Left renal pelvis (tissue), 4 donors: ENCODE measurements at places on chromosomes 6 and 20. TPM values are rescaled to one million over a fixed set of nuclear protein-coding genes. Genes with fewer than 3 reads are reported as not detected.
A peak's percentile ranks its signal among the peaks of the same experiment; 100 is the strongest.

The VAPB gene
- polyA plus RNA-seq: 57.5 TPM

The OR2B6 gene
- 0.26 TPM for polyA plus RNA-seq

The C20orf202 gene
- 0.27 TPM for polyA plus RNA-seq

The TRIM38 gene
- 11.8 TPM for polyA plus RNA-seq

The COL9A1 gene
- 43.2 TPM for polyA plus RNA-seq

DNA sequence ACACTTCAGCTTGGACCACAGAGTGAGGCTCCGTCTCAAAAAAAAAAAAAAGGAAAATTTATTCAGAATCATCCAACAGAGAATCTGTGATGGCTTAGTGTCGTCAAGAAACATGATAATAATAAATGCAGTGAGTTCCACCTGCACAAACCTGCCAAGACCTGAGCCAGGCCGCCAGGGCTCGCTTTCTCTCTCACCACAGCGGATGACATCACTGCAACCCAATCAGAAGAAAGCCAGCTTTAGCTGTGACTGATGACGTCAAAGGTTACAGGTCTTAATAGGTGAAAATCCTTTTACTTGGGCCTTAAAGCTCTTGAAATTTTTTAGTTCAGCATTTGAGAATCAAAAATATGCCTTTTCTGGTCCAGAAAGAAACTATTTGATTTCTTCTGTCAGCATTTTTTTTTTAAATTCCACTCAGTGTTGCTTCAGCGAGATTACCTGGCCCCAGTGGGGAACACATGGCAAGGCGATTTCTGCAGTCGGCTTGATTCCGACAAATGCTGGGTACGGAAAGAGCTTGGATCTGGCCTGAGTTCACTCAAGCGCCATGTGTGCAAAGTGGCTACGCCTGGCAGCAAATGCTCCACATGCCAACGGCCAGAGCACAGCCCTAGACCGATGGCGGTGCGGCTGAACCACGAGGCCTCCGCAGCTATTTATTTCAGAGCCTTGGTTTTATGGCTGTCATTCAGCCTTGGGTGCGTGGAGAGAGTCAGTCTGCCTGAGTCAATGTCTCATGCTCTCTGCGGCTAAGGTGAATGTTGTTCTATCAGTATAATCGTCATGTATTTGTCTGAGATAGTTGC, 105.7 kb upstream of the QKI start:
- no peak for DNase-seq

GRCh38 chr6:140040396-140040795, 665.9 kb upstream of the CITED2 start:
- no peak for DNase-seq

GRCh38 chr6:122804962-122805485, 16.0 kb downstream of the SMPDL3A start:
- DNase-seq: no peak

DNA sequence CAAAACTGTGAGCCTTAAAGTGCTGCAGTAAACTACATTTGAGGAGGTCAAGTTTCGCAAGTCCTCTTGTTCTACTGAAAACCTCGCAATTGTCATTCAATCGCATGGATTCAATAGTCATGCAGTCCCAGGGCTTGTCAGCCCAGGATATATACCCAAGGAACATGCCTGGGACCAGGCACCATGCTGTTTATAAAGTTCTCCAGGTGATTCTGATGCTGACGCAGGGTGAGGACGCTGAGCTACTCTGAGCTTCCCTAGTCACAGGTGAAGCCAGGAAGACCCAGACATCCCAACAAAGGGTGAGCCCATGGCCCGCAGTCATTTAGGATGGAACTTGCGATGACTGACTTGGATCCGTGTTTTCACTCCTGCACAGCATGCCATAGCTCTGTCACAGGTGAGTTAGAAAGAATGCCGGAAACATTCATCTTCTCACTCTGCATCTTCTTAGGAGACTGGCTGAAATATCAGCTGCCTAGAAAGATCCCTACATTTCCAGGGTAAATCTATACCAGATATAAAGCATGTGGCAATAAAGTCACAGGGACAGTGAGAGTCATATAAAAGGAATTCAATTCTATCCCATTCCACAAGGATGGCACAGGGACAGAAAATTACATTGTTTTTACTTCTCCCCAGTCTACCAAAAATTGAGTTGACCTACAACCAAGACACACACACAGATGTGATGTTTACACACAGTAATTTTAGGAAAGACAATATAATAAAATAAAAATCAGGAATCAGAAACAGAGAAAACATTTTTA, 27.0 kb upstream of the SSTR4 start:
- no peak for DNase-seq

DNA sequence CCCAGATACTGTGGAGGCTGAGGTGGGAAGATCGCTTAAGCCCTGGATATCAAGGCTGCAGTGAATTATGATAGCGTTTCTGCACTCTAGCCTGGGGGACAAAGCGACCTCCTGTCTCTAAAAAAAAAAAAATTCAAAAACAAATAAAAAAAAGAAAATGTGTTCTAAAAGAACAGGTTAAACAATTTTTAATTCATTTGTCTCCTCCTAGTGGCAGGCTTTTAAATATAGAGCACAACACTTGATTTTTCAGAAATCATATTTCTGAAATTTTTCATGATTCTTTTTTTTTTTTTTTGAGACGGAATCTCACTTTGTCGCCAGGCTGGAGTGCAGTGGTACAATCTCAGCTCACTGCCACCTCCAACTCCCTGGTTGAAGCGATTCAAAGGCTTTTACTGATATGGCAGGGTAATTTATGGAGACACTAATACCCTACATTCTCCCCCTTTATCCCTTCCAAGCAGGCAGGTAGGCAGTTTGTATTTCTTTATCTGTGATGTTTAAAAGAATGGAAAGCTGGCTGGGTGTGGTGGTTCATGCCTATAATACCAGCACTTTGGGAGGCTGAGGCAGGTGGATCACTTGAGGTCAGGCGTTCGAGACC, 8.7 kb upstream of the GTF3C6 start:
- DNase-seq: peak; percentile 7

DNA sequence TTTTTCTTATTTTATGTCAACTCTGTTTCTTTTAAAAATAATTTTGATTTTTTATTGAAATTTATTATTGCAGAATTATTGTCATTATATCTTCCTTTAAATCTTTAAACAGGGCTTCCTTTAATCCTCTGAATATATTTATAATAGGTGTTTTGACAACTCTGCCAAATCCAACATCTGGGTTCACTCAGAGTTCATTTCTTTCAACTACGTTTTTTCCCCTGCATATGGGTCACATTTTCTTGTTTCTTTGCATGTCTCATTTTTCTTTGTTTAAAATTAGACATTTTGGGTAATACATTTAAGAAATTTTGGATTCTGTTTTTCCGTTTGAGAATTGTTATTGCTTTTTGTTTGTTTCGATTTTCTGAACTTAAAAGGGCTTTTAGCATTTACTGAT, 655.1 kb upstream of the CITED2 start:
- DNase-seq: no peak

DNA sequence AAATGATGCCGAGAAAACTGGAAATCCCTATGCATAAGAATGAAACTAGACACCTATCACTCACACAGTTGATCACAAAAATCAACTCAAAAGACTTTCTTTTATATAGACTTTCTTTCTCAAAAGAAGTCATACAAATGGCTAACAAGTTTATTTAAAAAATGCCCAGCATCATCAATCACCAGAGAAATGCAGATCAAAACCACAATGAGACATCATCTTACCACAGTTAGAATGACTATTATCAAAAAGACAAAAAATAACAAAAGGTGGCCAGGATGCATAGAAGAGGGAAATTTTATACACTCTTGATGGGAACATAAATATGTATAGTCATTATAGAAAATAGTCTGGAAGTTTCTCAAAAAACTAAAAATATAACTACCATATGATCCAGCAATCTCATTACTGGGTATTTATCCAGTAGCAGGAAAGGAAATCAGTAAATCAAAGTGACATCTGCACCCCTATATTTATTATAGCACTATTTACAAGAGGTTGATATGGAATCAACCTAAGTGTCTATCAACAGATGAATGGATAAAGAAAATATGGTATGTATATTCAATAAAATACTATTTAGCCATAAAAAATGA, 3.4 kb upstream of the RNF217 start:
- no peak for DNase-seq

DNA sequence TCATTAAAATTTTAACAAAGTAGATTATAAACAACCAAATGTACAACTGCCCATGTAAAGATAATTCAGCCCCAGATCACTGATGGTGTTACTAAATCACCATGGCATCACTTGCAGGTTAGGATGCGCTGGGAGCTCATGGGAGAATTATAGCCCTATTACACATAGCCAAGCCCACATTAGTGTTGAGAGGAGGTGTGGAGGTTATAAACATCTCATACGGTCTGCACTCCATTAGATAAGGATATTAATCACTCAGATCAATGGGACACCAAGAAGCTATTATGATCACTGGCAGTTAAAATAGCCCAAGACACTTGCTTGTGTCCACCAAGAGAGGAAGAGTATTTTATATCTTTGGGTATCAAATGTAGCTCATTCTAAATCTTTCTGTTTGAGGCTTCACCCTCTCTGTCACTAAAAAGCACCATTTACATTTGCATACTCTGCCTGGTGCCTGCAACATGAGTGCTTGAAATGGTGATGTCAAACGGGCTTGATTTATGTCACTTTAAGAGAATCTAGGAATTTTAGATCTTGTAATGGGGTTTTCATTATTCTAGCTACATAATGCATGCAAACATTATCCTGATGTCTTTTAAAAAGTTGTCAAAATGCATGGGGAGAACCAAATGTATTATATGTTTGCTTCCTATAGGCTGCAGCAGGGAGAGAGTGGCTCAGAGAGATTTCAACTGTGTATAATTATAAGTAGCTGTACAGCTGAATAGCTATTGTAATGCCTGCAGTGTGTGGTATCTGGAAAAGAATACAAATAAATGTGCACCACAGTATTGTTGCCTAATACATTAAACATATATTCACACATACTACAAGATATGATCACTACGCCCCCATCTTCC, 654.1 kb upstream of the MARCKS start:
- no peak for DNase-seq

- DNase-seq: no peak
Observed at GRCh38 chr6:7921632-7922092, 11.1 kb upstream of the TXNDC5 start.

GRCh38 chr20:34495916-34496315, 20.3 kb upstream of the DYNLRB1 start:
- no peak for DNase-seq

DNA sequence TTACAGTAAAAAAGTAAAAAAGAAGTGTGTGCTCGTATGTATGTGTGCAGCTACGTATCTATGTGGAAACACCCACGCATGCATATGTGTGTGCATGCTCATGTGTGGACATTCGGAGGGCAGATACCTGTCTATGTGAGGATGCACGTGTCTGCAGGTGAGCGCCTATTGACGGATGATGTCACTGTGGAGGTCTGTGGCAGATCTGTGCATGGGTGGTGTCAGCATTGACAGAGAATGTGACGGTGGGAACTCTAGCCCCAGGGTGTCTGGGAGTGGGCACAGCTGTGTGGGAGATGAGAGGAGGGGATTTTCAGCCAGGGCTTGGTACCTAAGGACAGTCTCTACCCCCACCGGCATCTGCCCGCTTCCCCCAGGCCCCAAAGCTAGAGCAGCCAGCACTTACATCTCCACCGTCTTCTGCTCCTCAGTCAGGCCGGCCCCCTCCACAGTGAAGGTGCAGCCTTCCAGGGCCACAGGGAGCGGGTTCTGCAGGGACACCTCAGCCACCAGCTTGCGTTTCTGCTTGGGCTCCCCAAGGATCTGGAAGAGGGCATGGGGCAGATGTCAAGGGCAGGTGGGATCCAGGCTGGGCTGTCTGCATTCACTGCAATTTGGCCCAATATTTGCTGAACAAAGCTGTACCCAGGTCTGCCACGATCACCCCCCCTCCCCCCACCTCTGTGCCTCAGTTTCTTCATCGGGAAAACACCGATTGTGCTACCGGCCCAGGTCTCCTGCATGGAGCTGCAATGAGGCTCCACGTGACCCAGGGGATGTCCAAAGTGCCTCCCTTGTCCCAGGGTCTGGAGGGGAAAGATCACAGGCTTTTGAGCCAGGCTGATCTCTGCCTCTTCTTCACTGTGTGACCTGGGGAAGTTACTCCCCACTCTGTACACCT, 34.1 kb downstream of the TGM2 start:
- no peak for DNase-seq
